Lung (tissue), 17 donors: ENCODE measurements at places on chromosomes 6 and 20.

GRCh38 chr6:77440206-77440976 lies 22.9 kb downstream of the HTR1B start:
- no peak for DNase-seq

GRCh38 chr20:5480824-5481600 lies 164.3 kb upstream of the PROKR2 start:
- no peak for DNase-seq

DNA sequence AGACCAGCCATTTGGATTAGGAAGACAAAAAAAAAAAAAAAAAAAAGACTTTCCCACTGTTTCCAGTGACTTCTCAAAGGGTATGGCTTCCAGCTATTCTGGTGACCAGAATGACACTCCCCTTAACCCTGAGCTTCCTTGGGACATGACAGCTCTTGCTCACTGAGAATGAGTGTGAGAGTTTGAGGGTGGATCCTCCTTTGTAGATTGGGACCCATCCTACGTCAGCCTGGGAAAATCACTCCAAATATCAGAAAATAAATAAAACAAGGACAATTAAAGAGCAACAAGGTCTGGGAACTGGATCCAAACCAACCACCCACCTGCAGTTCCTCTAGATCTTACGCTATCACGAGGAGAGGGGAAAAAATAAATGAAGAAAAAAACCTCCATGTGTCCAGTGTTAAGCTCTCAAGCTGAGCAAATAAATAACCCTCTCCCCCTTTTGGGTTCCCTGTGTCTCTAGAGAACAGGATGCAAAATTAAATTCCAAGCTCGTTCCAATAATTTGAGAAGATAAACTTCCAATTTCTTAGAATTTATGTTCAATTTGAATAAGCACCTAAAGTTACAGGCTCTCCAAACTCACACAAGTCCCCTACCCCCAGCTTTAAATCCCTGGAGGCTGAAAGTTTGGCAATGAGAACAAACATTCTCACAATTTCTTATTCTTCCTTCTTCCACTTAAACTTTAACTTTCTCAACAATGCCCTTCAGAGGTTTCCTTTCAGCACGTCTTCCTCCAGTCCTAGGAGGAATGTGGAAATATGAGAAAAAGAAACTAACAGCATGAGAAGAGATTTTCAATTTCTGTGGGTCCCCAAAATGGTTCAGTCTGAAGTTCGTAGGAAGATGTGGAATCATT lies 170.2 kb downstream of the MTFR2 start:
- peak; percentile 38 for DNase-seq

GRCh38 chr6:141451181-141451510 lies 681.6 kb upstream of the GJE1 start:
- no peak for DNase-seq

DNA sequence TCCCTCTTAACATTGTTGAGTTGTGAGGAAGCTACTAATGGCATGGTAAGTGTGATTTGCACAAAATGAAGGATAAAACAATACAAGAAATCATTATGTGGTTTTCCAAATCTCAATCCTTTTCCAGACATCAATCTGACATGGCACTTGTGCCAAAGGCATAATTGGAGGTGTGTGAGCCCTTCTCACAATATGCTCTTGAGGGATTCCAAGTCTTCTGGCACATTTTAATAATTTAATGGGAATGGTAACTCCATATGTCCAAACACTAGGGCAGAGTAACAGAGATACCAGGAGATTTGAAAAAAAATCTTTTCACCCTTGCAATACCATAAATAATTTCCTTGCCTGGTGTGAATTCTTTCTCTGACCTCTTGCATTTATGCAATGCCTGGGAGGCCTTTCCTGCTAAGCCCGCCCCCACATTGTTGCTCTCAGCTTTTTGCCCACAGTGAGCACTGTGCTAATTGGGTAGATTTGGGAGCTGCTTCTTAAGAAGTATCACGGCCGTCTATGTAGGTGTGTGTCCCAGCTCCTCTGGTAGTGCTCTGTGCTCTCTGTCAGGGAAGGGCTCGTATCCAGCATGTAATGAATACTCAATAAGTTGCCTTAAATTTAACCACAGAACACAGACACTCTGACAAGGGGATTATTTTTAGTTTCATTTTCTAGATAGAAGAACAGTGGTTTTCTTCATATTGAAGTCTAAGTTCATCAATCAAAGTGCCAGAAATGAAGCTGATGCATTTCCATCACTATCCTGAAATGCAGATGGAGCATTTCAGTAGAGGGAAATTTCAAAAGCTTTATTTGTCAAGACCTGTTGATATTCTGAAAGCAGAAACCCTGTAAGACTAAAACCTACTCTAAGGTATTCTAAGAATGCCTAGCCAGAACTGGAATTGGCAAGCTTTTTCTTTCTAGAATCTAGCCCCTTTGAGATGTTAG lies 54.4 kb upstream of the CEP85L start:
- DNase-seq = peak; percentile 27

DNA sequence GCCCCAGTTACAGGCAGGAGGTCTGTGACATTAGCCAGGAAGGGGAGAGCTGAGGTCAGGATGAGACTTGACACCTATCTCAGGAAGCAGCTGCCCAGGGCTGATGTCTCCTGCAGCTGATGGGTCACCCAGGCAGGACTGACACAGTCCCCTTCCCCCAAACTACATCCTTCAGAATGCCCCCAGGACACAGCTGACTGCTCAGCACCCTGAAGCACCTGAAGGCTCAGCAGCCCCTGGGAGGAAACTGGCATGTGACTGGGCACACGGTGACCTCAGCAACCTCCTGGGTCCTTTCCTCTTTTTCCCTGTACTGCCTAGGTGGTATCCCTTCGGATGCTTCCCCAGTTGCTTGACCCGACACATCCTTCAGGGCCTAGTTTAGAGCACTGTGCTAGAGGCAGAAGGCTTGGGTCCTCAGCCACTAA lies 1.9 kb downstream of the SDC4 start:
- no peak for DNase-seq

DNA sequence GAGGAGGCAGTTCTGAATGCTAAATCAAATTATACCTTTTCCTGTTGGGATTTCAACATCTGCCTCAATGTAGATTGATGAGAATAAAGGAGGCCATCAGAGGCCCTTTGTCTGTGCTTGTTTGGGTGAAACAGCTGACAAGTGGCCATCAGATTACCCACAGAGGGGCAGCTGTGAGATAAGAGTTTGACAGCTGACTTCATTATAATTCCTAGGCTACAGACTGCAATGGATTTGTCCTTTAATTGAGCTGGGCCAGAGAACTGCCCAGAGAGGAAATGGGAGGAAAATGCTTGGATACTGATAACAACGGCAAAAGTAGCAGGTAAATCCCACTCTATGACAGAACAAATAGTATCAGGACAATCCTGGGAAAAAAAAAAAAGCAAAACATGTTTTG lies 649.4 kb downstream of the HDGFL1 start:
- DNase-seq = no peak

DNA sequence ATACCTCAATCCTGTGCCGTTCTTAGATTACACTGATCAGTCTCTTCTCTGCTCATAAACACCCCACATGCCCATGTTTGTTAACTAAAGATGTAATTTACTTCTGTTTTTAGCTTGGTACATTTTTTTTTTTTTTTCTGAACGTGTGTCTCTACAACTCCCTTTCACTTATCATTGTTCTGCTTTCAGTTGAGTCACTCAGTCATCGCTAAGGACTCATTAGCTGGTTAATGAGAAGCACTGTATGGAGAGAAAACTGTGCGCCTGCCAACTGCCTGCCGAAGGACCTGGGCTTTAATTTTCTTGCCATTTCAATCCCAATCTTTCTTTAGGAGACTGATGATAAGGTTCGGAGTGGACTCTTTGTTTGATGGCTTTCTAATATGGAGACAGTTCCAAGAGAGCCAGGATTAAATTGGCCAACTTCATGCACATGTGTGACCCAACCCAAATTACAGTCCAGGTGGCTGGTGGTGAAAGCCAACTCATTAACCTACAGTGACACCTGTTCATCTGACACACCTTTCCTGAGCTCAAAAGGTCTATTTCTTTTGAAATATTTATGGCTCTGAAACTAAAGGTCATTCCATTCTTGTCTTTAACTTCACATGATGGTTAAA lies 334.1 kb downstream of the BCKDHB start:
- DNase-seq = no peak

DNA sequence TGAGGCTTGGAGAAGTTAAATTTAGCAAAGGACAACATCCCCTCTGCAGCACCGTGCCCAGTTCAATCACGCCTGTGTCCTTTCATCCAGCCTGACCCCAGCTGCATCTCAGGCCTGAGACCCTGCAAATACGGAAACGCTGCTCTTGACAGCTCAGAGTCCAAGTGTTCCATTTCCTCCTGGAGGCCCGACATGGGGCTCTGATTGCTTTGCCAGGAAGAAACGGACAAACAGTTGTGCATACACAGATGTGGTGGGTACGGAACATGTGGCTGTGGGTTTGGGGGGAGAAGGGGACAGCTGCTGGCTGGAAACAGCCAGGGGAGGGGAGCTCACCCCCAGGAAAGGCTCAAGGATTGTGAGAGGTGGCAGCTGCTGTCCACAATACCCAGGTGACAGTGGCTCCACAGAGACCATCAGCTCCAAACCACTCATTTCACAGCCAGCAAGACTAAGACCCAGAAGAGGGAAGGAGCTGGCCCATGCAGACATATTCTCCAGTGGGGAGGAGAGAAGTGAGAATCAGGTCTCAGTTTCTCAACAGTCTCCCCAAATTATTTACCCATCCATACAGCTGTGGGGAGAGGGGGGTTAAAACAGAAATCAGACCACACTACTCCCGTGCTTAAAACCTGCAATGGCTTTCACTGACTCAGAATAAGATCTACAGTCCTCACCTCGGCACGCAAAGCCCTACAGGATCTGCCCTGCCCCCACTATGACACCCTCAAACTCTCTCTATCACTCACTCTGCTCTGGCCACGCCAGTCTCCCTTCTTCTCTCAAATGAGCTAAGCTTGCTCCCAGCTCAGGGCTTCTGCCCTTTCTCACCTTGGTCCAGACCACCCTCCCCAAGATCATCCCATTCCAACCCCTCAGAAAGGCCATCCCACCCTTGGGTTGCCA lies 89.1 kb downstream of the PREX1 start:
- peak; percentile 82 for DNase-seq

GRCh38 chr20:62103508-62104233 lies 18.6 kb upstream of the LSM14B start:
- no peak for DNase-seq

- peak; percentile 80 for DNase-seq
Measured at GRCh38 chr6:118968416-118968815, 33.5 kb upstream of the MCM9 start.

DNA sequence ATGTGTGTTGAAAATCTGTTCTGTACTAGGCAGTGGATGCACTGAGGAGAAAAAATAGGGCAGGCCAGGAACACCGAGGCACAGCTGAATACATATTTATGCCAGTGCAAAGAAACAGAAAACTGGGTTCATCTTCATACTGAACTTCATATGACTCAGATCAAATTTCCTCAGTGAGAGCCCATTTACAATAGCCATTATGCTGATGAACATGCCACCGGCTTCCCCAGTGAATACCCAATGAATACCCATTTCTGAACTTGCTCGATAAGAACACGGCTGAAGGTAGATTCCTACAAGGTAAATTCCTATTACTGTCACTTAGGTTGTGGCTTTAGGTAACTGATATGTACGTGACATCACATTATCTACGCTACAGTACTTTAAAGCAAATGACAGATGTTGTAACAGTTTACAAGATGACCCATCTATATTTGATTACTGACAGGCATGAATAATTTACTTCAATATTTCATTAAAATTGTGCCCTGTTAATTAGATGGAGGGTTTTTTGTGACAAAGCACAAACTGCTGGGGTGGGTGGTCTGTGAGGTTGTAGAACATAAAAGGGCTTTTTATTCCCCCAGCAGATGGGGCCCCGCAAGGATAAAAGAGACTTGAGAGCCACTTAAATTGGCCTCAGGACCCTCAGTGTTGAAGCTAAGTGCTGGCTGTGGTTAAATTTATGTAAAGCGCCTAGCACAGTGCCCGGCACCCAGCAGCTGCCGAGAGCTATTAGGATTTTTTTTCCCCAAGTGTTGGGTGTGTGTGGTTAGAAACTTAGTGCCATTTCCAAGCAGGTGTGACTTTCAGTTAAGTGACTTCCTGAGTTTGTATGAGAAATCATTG lies 264.5 kb downstream of the CD83 start:
- no peak for DNase-seq

DNA sequence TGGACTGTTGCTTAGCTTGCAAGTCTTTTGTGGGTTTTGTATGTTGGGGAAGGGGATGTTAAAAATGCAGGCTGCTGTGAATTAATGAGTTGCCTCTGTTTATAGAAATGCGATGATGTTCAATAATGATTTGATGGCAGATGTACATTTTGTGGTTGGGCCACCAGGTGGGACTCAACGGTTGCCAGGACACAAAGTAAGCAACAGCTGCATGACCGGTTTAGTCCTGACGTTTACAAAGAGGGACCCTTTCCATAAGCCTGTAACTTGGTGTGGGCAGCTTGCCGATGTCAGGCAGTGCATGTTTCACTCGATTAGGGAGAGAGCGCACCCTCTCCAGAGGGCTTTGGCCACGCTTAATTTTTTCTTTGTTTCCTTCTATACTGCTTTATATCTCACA lies 1.3 kb downstream of the BTBD3 start:
- peak; percentile 74 for DNase-seq

DNA sequence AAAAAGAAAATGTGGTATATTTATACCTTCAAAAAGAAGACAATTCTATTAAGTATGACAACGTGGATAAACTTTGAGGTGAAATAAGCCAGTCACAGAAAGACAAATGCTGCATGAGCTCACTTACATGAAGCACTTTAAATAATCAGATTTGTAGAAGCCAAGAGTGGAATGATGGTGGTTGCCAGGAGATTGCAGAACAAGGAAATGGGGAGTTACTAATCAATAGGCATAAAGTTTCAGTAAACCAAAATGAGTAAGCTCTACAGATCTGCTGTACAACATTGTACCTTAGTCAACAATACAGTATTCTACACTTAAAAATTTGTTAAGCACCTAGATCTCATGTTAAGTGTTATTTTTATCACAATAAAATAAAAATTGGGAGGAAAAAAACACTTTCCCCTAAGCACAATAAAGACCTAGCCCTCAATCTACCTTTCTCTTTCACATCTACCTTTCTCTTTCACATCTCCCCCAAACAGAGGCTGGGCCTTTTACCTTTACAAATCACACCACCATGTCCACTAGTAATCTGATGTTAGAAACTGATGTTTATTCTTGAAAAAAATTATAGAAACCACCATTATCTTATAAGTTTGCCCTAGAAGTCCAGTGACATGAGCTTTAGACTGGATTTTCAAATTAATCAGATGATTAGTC lies 73.9 kb downstream of the PKIB start:
- no peak for DNase-seq

DNA sequence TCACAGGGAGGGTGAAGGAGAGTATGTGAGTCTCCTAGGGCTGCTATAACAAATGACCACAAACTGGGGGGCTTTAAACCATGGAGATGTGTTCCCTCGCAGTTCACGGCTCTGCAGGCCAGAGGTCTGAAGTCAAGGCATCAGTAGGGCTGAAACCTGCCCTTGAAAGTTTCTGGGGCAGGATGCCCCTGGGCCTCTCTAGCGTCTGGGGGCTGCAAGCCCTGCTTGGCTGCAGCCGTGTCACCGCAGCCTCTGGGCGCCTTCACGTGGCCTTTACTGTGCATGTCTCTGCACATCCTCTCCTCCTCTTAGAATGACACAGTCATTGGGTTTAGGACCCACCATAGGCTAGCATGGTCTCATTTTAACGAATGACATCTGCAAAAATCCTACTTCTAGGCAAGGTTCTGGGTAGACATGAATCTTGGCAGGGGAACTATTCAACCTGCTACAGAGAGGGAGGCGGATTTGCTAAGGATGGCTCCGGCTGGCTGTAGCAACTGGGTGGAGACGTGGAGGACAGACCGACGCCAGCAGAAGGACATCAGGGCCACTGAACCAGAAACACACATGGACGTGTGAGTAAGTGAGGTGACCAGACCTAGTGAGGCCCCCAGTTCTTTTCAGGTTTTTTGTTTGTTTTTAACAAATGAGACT lies 58.6 kb downstream of the PHACTR3 start:
- no peak for DNase-seq
